ENCODE measurements at places on chromosomes 7 and 10. TPM values are rescaled to one million over a fixed set of nuclear protein-coding genes. Genes with fewer than 3 reads are reported as not detected.

- DNase-seq = no peak
Observed at GRCh38 chr7:151680810-151681209, 161.1 kb upstream of the RHEB start.

DNA sequence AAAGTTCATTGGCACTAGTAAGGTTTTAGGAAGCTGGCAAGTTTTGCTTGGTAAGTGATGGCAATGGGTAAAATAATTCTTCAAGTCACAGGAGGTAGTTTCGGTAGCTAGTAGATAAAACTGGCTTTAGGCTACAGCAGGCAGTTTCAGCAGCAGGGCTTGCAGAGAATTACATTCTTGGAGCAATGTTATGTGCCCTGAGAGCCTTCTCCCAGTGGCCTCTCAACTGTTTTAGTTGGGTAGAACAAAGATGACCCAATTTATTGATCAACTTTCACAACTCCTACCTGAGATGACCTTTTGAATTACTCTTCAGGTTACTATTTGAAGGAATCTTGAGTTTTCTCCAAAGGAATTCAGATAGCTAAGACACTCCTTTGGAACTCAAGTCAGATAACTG lies 16.4 kb upstream of the NFE2L3 start:
- DNase-seq = no peak

GRCh38 chr7:31488562-31489203 lies 25.2 kb upstream of the ITPRID1 start:
- DNase-seq = peak; percentile 76

DNA sequence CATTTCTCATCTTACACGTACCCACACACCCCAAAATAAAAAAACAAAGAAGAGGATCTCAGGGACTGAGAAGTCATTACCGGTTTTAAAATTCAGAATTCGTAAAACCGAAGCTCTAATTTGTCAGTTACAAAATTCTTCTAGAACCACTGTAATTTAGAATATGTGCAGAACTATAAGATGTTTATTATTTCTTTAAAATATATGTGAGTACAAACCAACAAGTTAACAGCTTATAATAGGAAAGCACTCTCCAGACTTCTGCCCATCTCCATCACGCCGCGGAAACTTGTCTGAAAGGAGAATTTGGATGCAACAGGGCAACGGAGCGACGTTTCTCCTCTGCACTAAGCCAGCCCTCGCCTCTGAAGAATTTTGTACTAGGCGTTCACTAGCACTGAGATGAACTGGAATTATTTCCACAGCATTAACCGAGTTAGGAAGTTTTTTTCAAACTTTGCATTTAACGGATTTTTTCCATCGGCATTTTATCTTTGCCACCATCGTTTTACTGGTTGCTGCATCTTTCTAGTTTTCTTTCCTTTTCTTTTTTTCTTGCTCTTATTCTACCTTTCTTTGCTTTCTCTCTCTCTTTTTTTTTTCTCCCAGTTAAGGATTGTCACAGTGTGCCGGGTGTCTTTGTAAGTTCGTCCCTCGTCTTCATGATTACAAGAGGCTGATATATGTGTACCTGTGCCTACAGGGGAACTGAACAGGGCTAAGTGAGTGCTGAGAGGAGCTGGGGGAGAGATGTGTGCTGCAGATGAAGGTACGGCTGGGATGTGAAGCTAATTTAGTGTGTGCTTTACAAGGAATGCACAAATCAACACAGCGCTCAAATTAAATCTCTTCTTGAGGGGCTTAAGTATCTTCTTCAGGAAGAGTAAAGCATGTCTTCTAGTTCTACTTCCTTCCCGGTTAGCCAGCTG lies 295.9 kb upstream of the NFE2L3 start:
- DNase-seq = peak; percentile 65

DNA sequence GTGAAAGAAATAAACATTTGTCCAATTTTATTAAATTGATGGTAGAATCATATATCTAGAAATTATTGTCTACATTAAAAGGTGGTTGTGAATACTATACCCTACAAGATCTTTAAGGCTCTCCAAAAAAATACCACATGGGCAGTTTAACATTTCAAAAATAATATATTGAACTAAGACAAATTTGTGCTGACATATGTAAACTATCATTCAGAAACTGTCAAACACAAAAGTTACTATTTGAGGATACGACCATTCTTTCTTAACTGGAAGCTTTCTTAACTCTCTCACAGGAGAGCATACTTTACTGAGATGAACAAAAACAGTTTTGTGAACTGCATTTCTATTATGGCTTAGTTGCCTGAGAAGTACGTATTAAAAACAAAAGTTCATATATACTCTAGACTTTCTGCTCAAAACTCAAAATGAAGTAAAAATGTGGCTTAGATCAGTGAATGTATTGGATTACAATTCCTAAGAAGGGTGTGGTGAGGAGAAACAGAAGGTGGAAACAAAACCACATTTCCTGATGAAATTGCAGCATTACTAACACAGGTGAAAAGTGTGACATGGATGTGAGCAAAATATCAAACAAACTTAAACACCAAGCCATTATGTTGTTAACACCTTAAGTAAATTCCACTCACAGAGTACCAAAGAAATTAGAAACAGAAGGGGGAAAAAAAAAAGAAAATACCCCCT lies 138.5 kb downstream of the SEMA3A start:
- DNase-seq = no peak

DNA sequence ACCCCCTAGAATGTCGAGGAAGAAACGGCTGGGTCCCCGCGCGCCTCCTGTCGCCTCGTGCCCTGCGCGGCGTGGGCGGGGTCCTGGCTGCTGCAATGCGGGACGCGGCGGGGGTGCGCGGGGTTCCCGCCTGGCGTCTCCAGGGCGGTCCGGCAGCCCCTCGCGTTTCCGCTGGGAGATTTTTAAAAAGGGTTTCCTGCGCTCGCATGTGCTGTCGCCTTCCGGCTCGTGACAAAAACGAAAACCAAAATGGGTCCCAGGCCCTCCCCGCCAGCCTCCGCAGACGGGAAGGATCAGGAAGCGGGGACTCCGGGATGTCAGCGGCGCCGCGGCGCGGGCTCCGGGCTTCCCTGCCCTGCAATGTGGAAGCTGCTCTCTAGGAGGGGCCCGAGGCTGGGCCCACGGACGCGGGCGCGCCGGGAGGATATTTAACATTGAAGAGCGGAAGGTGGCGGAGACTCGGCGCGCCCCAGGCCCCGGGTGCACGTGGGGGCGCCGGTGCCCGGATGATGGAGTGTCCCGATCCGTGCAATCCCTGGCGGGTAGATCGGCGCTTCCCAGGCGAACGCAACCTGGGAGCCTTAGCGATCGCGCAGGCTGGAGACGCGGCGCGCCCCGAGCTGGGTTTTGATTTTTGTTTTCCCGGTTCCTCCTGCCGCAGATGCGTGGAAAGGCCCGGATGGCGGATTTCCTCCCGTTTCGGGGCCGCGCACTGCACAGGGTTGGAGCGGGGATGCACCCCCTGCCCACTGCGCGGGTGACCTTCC lies 1.0 kb downstream of the PFKP start:
- peak; percentile 44 for DNase-seq

GRCh38 chr10:75436896-75437295 lies 5.5 kb downstream of the LRMDA start:
- no peak for DNase-seq

GRCh38 chr10:65581426-65582026 lies 1344.3 kb upstream of the LRRTM3 start:
- DNase-seq = peak; percentile 3

- no peak for DNase-seq
Observed at GRCh38 chr10:80870282-80870681, 332.6 kb downstream of the SH2D4B start.

DNA sequence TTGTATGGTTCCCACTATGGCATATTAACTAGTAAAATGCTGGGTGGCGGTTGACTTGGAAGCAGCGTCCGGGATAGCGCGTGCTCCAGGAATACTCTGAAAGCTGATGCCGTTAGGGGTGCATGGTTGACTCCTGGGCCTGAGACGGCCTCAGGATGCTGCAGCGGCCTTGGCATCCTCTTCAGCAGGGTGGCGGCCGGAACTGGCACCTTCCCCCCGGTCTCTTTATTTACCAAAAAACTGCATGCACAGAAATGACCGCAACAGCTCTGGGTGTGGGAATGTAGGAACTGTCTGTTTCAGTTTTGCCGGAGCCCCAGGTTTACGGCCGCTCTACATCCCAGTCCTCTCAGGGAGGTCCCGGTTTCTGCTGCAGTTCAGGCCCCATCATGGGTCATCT lies 28.8 kb downstream of the PFKP start:
- peak; percentile 40 for DNase-seq

DNA sequence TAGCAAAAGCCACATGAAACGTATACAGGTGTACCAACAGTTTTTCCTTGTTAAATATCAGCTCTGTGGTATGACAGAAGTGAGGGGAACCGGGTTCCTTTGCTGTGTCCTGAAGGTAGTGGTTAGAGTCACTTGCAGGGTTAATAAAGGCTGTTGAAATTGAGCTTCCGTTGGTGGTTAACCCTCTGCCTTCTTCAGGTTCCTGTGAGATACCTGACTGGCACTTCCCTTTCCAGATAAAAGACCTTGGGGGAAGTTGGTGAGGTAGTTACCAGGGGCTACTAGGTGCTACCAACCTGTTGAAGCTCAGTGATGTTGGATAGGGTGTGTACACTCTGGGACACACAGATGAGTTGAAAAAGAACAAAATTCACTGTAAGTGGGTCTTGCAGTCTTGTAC lies 384.1 kb downstream of the GATA3 start:
- DNase-seq = no peak

GRCh38 chr7:116138202-116138801 lies 72.0 kb upstream of the TES start:
- DNase-seq = peak; percentile 74

DNA sequence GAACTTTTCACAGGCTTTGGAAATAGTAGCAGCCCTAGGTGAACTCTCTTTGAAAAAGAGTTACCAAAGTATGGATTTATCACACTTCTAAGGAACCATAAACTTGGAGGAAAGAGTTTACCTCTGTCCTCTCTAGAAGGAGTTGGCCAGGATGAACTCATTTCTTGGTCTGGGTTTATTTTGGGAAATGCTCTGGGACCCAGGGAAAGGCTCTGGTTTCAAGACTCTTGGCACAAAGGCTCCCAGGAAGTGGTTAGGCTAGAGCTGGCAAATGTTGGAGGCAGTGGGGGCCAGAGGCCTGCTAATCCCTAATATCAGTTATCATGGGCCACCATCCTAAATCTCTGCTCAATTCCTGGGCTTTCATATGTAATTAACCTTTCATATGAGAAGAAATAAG lies 36.3 kb upstream of the CDK6 start:
- peak; percentile 75 for DNase-seq

- DNase-seq = no peak
Observed at GRCh38 chr7:22549051-22549450, 49.1 kb upstream of the STEAP1B start.

DNA sequence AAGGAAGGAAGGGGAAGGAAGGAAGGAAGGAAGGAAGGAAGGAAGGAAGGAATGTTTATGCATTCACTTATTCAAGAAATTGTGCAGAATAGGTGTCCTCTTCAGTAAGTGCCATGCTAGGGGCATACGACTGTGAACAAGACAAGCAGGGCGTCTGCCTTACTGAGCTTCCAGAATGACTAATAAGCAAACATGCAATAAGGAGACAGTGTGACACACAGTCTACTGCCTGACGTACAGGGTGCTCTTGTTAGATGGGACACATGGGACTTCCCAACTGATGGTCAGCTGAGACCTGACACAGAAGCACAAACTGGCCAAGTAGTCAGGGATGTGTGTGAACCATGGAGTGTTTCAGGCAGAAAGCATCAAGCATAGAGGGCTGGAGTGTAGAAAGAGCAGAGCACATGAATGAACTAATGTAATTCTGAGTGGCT lies 18.2 kb downstream of the DNAJC12 start:
- peak; percentile 64 for DNase-seq

DNA sequence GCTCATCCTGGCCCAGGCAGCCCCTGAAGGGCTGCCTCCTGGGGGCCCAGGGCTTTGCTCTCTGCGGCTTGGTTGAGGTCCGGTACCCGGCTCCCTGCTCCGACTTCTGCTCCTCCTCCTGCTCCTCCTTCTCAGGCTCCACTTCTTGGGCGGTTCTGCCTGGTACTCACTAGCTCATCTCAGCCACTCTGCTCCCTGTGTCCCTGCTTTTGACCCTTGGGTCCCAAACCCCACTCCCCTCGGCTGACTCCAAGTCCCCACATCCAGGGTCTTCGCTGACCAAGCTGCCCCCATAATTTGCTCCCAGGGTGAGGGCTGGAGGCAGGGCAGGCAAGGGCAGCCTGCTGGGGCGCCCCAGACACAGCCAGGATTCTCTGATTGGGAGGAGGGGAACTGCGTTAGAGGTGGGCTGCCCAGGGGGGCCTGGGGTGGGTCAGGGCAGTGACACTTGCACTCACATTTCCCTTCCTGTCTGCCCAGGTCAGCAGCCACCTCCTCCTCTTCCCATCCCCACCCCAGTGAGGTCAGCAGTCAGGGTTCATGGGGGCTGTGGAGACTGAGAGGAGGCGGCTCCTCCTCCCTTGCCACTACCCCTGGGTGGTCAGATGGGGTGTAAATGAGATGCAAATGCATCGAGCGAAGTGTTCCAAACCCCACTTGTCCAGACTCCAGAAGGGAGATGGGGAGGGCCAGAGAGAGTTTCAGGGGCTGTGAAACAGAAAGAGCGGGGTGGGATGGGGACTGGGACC lies 2.2 kb downstream of the SMARCD3 start:
- no peak for DNase-seq

GRCh38 chr10:86255405-86256251 lies 111.0 kb downstream of the GRID1 start:
- no peak for DNase-seq

- DNase-seq = peak; percentile 88
Observed at GRCh38 chr10:90741926-90742565, 115.8 kb downstream of the HTR7 start.

- no peak for DNase-seq
Observed at GRCh38 chr7:84083846-84084245, 110.7 kb downstream of the SEMA3A start.

GRCh38 chr10:21494191-21495001 lies 31.1 kb downstream of the SKIDA1 start:
- DNase-seq = peak; percentile 32

DNA sequence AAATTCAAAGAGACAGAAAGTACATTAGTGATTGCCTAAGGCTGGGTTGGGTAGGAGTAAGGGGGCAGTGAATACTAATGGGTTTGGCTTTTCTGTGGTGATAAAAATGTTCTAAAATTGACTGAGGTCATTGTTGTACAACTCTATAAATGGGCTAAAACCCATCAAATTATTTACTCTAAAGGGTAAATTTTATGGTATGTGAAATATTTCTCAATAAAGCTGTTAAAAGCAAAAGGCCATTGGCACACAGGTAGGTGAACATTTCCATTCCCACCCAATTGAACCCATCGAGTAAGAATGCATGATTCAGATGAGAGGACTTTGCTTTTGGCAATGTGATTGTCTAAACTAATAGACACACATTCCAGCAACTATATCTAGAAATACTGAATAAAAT lies 579.4 kb downstream of the GATA3 start:
- peak; percentile 12 for DNase-seq

Gene RBP3
- total RNA-seq = not detected

Gene IGFBP3
- 20.1 TPM for total RNA-seq

Gene FAM25C
- total RNA-seq = not detected

Gene ELN
- 26.2 TPM for total RNA-seq

Gene IL15RA
- total RNA-seq = 26.3 TPM

Gene CPXM2
- total RNA-seq = not detected

Gene DDC
- total RNA-seq = not detected

Gene GCK
- not detected for total RNA-seq

Gene ZNF783
- total RNA-seq = 6.9 TPM

Gene HMX2
- 0.07 TPM for total RNA-seq
